ENCODE measurements at places on chromosomes 7 and 10.

- DNase-seq: no peak
Measured at GRCh38 chr10:10630281-10630680, 387.4 kb upstream of the CELF2 start.

GRCh38 chr10:16761300-16761699 is 55.9 kb downstream of the RSU1 start:
- DNase-seq: no peak

- no peak for DNase-seq
Measured at GRCh38 chr7:36032361-36032818, 120.7 kb upstream of the EEPD1 start.

DNA sequence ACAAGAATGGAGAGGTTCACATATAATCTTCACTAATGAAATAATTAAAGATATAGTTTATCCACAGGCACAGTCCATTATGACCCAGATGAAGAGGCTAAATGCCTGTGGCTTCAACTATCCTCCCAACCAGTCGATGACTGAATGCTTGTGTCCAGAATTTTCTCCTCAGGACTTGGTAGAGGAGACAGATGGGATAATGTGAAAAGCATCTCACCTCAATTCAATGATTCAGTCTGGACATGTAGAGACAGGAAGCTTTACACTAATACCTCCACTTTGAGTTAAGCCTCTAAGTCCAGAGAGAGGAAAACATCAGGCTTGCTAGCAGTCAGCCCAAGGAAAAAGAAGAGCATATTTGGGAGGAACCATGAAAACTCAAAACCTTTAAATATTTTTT is 59.1 kb upstream of the COL1A2 start:
- DNase-seq: no peak

- no peak for DNase-seq
Measured at GRCh38 chr7:50807026-50807730, 24.5 kb upstream of the GRB10 start.

GRCh38 chr7:23230641-23231101 is 15.9 kb upstream of the GPNMB start:
- no peak for DNase-seq

- no peak for DNase-seq
Measured at GRCh38 chr7:116512520-116513188, 12.2 kb upstream of the CAV1 start.

GRCh38 chr7:137146552-137147337 is 196.8 kb downstream of the PTN start:
- DNase-seq: no peak

DNA sequence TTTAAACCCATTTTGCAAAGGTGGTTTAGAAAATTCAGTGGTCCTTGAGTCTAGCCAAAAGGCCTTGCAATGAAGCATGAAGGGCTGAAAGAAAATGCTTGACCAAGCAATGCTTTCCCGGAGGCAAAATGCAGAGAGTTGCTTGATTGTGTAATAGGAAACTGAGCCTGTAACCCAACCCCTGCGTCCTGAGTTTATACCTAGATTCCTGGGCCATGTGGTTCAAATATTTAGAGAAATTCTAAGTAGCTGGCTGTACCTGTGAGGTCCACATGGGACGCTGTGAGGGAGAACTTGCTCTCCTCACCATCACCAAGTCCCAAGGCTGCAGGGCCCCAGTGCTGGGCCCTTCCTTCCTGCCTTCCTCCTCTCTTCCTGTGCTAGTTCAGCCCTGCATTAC is 45.7 kb downstream of the CXCL12 start:
- DNase-seq: no peak

DNA sequence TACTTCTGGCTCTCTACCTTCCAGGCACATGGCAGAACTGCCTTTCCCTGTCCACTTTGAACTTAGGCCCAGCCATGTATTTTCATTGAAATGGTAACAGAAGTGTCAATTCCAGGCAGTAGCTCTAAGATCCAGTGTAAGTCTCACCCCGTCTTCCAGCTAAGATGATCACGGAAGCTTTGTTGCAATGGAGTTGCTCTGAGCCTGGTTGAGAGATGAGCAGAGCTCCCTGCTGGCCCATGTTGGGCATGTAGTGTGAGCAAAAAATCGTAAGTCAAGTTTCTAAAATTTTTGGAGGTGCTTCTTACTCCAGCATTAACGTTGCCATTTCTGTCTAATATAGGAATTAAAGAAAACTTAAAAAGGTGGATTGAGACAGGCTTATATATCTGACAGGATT is 274.4 kb downstream of the IPMK start:
- DNase-seq: no peak

DNA sequence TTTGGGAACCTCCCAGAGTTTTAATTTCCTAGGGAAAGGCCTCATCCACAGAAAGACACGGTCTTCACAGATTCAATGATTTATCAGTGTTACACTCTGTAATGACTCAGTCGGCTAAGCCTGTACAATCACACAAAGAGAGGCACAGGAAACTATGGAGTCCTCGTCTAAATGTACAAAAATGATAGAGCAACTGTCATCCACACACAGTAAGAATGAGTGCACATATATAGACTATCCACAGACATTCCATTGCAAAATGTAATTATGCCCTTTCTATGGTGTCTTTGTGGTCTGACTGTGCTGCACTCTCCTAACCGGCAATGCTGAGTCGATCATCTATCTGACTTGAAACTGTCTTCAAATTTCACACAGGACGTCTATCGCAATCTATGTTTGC is 3.5 kb upstream of the NAMPT start:
- no peak for DNase-seq

GRCh38 chr7:79822620-79823240 is 311.9 kb upstream of the GNAI1 start:
- no peak for DNase-seq

DNA sequence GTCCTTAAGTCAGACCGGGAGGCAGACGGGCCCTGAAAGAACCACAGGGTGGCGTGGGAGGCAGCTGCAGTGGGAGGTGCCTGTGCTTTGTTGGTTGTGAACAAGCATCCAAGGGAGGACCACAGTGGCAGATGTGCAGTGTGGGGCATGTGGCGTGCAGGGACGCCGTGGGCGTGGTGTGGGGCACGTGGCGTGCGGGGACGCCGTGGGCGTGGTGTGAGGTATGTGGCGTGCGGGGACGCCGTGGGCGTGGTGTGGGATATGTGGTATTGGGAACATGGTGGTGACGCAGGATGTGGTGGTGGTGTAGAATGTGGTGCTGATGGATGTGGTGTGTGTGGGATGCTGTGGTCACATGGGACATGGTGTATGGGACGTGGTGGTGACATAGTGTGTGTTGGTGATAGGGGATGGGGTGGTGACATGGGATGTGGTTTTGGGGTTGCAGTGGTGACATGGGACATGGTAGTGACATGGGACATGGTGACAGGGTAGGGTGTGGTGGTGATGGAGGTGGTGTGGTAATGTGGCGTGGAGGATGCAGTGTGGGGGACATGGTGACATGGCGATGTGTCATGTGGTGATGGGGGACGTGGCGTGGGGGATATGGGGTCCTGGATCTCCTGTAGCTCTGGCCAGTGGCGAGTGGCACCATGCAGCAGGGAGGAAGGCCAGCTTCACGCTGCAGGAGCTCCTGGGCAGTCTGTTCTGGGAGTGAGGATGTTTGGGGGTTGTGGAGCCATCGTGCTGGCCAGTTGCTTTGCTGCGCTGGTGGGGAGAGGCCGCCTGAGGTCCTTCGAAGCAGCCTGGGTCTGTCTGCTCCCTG is 78.8 kb downstream of the INPP5A start:
- DNase-seq: no peak

GRCh38 chr7:85736085-85736484 is 549.2 kb upstream of the SEMA3D start:
- DNase-seq: no peak

- no peak for DNase-seq
Measured at GRCh38 chr10:110498982-110499795, 1.5 kb downstream of the DUSP5 start.

DNA sequence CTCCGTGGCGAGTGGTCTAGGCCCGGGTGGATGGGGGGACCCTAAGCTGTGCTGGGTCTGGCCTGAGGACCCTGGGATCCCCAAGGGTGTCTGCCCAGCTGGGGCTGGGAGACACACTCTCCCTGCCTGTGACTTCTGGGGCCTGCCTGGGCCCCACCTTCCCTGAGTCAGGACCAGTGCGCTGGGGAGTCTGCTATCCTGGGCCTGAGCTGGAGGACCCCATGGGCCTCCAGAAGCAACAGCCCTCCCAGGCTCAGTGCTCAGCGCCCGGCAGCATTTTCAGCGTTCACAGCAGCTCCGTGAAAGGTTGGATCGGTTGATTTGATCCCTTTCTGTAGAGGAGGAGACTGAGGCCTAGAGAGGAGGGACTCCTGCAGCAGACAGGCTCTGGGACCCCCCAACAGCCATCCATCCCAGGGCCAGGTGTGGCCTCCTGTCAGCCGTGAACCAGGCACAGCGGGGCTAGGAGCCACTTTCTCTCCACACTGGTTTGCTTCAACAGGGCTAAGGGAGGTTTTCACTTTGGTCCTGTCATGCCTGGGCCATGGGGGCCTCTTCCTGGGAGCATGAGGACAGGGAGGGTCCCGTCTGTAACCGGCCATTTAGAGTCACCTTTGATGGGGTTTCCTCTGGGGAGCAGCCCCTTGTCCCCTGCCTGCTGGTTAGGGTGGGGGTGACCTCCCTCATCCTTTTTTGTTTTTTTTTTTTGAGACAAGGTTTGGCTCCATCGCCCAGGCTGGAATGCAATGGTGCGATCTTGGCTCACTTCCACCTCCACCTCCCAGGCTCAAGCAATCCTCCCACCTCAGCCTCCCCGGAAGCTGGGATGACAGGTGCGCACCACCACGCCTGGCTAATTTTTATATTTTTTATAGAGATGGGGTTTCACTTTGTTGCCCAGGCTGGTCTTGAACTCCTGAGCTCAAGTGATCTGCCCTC is 12.4 kb downstream of the FOXL3 start:
- no peak for DNase-seq

- DNase-seq: no peak
Measured at GRCh38 chr7:155844019-155844453, 31.8 kb upstream of the SHH start.

- no peak for DNase-seq
Measured at GRCh38 chr10:132788831-132789219, 2.9 kb upstream of the NKX6-2 start.

DNA sequence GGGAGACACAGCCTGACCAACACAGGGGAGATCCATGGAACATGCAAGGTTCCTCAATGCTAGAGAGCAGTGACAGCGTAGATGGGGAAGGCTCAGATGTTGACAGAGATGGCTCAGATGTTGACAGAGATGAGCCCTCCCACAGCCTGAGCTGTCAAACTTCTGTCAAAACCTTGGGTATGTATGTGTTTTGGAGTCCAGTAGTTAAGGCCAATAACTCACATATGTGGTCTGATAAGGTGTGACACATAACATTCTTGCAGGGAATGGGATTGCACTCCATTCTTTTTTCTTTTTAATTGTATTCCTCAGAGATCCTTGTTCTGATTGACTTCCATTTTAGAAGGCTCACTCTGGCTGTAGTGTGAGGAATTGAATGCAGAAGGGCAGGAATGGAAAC is 136.3 kb downstream of the C1GALT1 start:
- DNase-seq: no peak

DNA sequence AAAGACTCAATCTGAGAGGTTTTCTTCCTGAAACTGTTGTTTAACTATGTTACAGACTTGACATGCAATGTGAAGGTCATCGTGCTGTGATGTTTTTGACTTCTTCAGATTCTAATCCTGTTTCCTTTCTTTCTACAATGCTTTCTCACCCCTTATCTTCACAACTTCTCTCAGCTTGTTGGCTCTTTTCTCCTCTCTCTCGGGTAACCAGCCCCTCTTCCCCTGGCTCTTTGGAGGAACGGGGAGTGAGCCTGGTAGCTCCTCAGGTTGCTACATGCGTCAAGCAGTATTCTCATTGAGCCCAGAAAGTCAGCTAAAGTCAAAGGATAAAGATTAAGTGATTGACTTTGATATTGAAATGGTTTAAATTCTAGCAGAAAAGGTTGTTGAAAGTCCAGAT is 40.1 kb downstream of the SEC23IP start:
- DNase-seq: no peak
